Fibroblast of skin of abdomen (primary cell): ENCODE measurements at places on chromosomes 4 and X.
A peak's percentile ranks its signal among the peaks of the same experiment; 100 is the strongest.

GRCh38 chr4:121199742-121200561, 35.8 kb upstream of the TNIP3 start:
- no peak for DNase-seq

DNA sequence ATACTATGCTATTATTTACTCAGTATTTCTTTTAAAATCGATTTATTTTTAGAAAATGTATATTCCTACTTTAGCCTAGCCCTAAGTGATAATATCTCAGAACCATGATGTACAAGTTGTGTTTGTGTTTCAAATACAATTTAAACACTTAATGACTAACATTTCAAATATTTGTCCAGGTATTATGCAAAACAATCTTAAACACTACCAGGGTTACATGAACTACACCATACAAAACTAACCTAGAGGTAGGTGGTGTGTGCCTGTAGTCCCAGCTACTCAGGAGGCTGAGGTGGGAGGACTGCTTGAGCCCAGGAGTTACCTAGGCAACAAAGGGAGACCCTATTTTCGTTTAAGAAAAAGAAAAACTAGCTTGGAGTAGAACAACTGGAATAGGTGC, 83.0 kb upstream of the TMEM33 start:
- no peak for DNase-seq

- DNase-seq, result no peak
Observed at GRCh38 chr4:174352061-174352819, 68.5 kb downstream of the CEP44 start.

DNA sequence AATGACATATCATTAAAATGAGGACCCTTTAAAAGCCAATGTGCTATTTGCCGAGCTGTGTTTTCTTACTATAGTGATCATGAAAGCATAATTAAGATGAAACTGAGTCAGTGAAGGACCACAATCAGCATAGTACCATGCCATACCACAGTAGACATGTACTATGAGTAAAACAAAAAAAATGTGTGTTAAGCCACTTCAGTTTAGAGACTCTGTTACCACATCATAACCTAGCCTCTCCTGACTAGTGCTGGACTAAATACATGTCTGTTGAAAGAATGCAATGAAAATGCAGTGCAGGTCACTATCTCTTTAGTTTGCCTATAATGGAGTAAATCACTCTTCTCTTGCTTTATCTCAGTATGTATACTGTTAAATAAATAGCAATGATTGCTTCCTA, 12.3 kb upstream of the DDX53 start:
- DNase-seq, result peak; percentile 36

- no peak for DNase-seq
Observed at GRCh38 chr4:112523764-112524505, 8.0 kb upstream of the NEUROG2 start.

DNA sequence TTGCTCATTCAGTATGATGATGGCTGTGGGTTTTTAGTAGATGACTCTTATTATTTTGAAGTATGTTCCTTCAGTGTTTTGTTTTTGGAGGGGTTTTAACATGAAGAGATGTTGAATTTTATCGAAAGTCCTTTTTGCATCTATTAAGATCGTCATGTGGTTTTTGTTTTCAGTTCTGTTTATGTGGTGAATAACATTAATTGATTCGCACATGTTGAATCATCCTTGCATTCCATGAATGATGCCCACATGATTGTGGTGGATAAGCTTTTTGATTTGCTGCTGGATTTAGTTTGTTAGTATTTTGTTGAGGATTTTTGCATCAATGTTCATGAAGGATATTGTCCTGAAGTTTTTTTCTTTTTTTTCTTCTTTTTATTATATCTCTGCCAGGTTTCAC, 347.4 kb upstream of the EPHA5 start:
- DNase-seq, result no peak

GRCh38 chrX:9935436-9935835, 31.7 kb upstream of the CLDN34 start:
- DNase-seq, result no peak

GRCh38 chrX:129744861-129745321, 6.1 kb downstream of the XPNPEP2 start:
- DNase-seq, result no peak

DNA sequence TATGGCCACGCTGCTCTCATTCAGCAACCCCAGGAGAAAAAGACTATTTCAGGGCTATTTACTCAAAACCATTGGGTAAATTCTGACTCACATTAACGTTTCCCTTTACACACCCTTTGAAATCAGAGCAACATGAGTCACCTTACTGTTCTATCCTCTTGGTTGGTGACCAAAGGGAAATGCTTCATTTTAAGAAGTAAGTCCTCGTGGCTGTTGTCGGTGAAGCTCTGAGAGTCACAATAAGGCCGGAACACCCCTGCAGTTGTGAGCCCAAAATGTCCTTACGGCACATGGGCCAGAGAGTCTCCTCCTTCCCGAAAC, 56.3 kb upstream of the SPRY1 start:
- peak; percentile 75 for DNase-seq
